ENCODE measurements at places on chromosomes 1 and 21.

DNA sequence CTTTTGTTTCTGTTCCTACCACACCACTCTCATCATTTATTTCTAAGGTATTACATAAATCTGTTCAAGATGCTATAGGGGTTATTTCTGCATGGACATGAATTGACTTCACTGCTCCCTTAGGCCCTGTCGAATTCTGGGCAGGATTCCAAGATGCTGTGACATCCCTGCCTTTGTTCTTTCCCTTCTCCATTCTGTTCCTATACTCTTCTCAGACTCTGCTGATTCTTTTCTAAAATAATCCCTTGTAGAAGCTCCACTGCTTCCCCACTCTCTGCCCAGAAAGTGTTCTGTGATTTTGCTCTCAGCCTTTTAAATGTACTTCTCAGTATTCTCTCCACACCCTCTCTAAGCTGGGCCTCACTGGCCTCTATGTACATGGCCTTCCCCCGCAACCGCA lies 99.2 kb downstream of the PHTF1 start:
- no peak for DNase-seq

- no peak for DNase-seq
Measured at GRCh38 chr1:24927988-24928688, 1.9 kb downstream of the RUNX3 start.

DNA sequence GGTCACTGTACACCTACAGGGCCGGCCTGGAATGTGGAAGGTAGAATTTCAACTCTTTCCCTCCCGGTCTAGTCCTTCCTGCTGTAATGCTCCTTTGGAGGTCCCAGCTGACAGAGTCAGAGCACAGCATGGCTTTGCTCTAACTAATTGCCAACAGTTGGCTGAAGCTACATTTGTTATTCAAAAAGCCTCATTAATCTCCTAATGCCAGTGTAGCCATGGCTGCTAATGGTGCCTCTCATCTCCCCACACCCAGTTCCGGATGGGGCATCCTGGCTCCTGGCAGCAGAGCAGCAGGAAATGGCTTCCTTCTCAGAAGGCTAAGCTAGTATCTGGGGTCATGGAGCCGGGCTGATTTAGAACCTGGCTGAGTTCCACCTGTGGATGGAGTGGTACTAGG lies 18.7 kb upstream of the CAMK1G start:
- no peak for DNase-seq

GRCh38 chr1:22327411-22327810 lies 124.2 kb upstream of the ZBTB40 start:
- no peak for DNase-seq

- DNase-seq = no peak
Measured at GRCh38 chr1:19925342-19926070, 2.1 kb upstream of the PLA2G2E start.

GRCh38 chr1:110593902-110594301 lies 12.3 kb downstream of the KCNA2 start:
- no peak for DNase-seq

DNA sequence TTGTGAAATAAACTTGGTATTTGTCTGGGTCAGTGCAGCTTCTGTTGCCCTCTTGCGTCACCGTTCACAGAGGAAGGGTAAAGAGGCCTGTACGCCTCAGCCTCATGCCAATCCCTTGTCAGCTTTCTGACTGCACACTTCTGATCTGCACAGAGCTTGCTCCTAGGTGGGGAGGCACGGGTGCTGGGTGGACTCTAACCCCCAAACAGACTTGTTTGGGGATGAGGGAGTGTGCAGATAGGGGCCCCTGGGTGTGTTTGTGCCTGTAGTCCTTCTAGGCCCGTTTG lies 803 bp upstream of the B4GALT2 start:
- no peak for DNase-seq

- DNase-seq = no peak
Measured at GRCh38 chr1:85665932-85666331, 42.3 kb downstream of the ZNHIT6 start.

DNA sequence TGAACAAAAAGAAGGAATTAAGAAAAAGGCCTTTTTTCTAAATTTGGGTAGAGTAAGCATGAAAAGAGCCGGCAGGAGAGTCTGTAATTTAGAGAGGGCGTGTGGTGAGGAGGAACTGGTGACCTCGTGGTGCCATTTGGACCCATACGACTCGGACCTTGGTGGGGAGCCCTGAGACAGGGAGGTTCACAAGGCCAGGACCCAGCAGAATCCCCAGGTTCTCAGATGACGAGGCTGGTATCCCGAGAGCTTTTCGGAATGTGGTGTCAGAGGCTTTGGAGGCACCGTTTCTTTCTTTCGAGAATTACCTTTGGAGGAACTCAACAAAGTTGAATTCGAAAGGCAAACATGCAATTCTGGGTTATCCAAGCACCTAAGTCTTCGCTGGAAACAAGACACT lies 34.8 kb downstream of the CLIC6 start:
- no peak for DNase-seq

DNA sequence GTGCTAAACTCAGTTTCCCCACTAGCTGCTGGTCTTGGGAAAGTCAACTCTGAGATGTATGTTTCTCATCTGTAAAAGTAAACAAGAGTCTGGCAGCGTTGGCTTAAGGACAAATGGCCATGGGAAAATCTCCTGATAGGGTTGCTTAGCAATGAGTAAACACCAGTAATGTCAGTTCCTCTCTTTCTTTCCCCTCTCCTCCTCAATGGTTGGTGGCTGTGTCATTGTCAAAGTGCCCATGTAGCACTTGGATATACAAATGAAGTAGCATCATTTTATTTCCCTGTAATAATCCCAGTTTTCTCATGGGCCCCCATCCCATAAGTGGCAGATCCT lies 2.2 kb upstream of the FYB2 start:
- DNase-seq = no peak
